ENCODE measurements at places on chromosomes 16 and 17. TPM values are rescaled to one million over a fixed set of nuclear protein-coding genes. Genes with fewer than 3 reads are reported as not detected.

The FAM171A2 gene
- 15.2 TPM for total RNA-seq

The ZNF385C gene
- not detected for total RNA-seq

The SRRM2 gene
- total RNA-seq, result 83.0 TPM

The DPEP2 gene
- not detected for total RNA-seq

The ZFHX3 gene
- 10.6 TPM for total RNA-seq

The MINK1 gene
- total RNA-seq, result 40.6 TPM

The RAB37 gene
- total RNA-seq, result 0.83 TPM

The PRR35 gene
- total RNA-seq, result not detected

The OR3A3 gene
- not detected for total RNA-seq

The RASD1 gene
- total RNA-seq, result 1.2 TPM

The KRTAP1-5 gene
- 2.2 TPM for total RNA-seq

The CCL2 gene
- 50.4 TPM for total RNA-seq

The SLC2A4 gene
- total RNA-seq, result 0.44 TPM

The CHD9NB gene
- 1.2 TPM for total RNA-seq

The SP2 gene
- 1.6 TPM for total RNA-seq

The GP2 gene
- total RNA-seq, result not detected

The SSTR5 gene
- not detected for total RNA-seq

The CFAP97D1 gene
- not detected for total RNA-seq

The NEUROD2 gene
- total RNA-seq, result not detected

The GSG1L gene
- total RNA-seq, result not detected

The PRSS8 gene
- total RNA-seq, result not detected

The GNG13 gene
- not detected for total RNA-seq

The DNAH2 gene
- total RNA-seq, result 0.17 TPM

The FBXW10 gene
- not detected for total RNA-seq

The CACNA1H gene
- total RNA-seq, result 0.33 TPM

The RANGRF gene
- total RNA-seq, result 10.0 TPM

The SULT1A4 gene
- total RNA-seq, result 4.9 TPM

The CYGB gene
- 46.0 TPM for total RNA-seq

The SPATA22 gene
- 1.2 TPM for total RNA-seq

The CDC42EP4 gene
- 82.0 TPM for total RNA-seq

Data from smooth muscle cell of trachea (primary cell).